SW 1271 (cell line): ENCODE measurements at places on chromosomes 1 and 21.

DNA sequence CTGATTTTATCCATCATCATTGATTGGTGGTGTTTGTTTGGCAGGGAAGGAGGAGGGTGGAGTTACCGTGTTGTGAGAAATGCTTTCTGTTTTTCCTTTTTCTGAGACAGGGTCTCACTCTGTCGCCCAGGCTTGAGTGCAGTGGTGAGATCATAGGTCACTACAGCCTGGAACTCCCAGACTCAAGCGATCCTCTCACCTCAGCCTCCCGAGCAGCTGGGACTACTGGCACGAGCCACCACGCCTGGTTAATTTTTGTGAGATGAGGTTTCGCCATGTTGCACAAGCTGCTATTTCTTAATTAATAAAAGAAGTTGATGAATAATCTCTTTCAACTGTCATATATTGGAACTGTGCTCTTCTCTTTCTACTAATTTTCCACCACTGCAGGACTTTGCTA is 44.3 kb downstream of the HUNK start:
- no peak for DNase-seq

GRCh38 chr1:175901076-175901836 is 157.9 kb upstream of the TNR start:
- no peak for DNase-seq

GRCh38 chr1:110434946-110435345 is 16.0 kb upstream of the PROK1 start:
- DNase-seq, result no peak

DNA sequence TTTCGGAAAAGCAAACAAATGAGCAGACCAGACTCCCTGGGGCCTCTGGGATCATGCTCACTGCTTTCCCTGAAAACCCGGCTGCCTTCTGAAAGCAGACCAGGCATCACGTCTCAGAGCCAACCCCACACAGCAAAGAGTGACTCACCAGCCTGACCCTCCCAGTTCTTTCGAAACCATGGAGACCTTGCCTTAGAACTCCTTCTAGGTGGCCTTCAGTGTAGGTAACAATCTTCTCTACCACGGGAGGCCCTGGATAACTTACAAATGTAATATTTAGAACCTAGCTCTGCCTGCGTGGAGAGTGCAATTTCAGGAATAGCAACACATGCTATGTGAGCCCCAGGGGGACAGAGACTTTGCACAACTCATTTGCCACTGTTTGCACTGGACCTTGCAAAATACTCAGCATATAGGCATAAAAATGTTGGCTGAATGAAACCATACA is 105.2 kb downstream of the SUSD4 start:
- no peak for DNase-seq

- DNase-seq, result no peak
Measured at GRCh38 chr1:51070640-51071039, 31.4 kb upstream of the C1orf185 start.

GRCh38 chr1:151542710-151543129 is 2.6 kb downstream of the TUFT1 start:
- no peak for DNase-seq

DNA sequence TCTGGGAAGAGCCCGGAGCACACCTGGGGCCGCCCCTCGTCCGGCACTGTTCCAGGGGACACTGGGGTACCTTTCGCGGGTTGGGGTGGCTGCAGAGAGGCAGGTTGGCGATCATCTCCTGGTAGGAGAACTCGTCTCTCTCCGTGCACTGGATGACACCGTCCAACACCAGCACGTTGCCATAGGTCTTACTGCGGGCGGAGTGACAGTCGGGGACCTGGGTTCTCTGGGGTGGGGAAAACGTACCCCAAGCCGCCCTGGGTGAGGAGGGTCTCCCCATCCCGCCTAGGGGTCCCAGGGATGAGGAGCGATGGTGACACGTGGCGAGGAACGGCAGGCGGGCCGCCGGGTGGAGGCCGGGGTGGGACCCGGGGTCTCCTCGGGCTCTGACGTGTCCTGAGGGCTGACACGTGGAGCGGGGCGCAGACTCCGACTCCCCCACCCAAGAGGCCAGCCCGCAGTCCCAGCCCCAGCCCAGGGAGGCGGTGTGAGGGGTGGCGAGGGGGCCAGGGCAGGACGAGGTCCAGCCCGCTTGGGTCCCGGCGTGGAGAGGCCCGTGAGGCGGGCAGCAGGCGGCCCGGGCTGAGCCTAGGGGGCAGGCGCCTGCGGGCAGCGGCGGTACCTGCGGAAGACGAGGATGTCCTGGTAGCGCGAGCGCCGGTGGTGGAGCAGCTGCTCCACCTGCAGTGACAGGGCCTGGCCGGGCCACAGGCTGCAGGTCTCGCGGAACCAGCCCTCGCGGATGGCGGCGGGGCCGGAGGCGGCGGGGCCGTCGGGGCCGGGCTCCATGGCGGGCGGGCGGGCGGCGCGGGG is 457 bp downstream of the SRM start:
- DNase-seq, result no peak

GRCh38 chr1:158149577-158150269 is 31.0 kb upstream of the CD1D start:
- peak; percentile 64 for DNase-seq

GRCh38 chr1:181126871-181127587 is 38.5 kb downstream of the IER5 start:
- no peak for DNase-seq

DNA sequence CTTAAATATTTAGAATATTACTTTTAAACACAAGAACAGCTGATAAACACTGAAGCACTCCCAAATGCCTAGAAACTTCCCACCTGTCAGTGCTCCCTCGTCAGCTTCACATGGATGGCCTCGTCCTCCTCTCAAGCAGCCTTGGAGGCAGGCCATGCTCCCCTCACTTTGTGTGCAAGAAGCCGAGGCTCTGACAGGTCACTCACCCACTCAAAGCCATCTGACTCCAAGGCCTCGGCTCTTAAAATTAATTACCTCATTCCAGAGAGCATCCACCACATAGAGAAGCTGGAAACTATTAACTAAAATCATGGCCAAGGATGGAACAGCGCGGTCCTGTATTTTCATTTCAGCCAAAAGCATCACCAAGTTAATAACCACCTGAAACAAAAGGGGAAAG is 17.8 kb downstream of the LBR start:
- DNase-seq, result no peak

- DNase-seq, result no peak
Measured at GRCh38 chr1:192343344-192343743, 26.6 kb downstream of the RGS21 start.

- DNase-seq, result no peak
Measured at GRCh38 chr1:100912019-100912418, 16.1 kb downstream of the SLC30A7 start.

GRCh38 chr1:153534226-153534924 is 1.4 kb downstream of the S100A6 start:
- no peak for DNase-seq

GRCh38 chr21:34791776-34792503 is 123.1 kb downstream of the CLIC6 start:
- no peak for DNase-seq

DNA sequence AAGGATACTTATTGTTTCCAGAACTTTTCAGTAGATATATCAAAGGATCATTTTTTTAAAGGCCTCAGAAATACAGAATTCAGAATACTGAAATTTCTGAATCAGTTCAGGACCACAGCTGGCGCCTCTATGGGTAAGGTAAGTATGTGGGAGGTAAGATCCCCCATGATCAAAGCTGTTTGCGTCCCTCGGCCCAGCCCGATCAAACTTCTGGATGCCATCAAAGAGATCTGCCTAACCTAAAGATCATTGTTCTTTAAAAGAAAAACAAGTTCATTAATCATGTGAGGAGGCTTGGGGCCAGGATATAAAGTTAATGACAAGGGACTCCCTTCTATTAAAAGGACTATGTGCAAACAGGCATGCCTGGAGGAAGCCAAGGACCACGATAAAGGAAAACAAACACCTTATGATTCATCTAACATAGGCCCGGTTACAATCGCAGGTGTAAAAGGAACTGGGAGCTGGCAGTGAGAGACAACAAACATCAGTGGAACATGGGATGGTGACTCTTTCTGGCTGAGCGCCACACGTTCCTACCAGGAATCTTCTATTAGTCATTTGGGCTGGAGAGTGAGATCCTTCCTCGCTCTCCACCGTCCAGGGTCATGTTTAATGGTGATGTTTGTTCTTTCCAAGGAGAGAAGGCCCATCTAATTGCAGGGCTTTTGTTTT is 2.8 kb upstream of the BACE2 start:
- DNase-seq, result no peak

DNA sequence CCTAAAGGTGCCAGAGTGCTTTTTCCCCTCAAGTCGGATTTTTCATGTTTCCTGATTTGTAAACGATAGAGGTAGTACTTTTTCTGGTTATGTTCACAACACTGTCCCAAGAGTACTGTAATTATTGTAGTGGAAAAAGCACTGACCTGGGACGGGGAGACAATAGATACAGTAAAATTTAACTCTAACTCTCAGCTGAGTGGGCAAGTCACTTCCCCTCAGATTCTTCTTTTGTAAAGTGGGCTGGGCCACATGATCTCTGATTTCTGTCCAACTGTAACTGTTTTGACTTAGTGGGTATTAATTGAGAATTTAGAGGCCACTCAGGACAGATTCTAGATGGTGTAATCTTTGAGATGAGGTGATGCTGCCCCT is 19.1 kb downstream of the MARCKSL1 start:
- DNase-seq, result no peak

DNA sequence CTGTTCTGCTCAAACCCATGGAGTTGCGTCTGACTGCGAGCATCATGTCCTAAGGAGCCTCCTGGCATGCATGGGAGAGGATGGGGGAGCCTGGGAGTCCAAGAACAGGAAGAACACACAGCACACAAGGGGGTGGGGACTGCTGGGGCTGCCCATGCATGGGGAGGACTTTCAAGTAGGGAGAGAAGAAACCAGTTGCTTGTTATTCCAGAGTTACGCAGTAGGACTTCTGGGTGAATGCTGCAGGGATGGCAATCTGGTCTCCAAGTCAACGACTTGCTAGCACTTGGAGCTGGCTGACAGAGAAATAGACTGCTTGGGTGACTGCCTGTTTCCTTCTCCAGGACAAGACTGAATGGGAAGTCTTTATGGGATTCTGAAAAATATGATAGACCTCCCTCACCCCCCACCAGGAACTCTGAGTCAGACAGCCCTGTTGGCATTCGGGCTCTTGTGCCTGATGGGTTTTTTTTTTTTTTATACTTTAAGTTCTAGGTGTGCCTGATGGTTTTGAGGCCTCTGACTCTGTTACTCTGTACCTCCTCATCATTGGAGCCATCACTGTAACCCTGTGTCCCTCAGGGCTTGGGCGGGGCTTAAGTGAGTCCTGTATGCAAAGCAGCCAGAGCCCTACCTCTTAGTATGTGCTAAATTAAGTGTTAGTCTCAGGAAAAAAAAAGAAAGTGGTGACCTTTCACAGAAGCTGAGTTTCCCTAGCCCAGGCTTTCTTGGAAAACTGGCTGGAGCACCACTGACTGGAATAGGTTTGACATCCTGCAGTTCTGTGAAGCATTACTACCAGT is 30.3 kb downstream of the MAP3K21 start:
- no peak for DNase-seq
